ENCODE measurements at places on chromosomes 6 and 20.

DNA sequence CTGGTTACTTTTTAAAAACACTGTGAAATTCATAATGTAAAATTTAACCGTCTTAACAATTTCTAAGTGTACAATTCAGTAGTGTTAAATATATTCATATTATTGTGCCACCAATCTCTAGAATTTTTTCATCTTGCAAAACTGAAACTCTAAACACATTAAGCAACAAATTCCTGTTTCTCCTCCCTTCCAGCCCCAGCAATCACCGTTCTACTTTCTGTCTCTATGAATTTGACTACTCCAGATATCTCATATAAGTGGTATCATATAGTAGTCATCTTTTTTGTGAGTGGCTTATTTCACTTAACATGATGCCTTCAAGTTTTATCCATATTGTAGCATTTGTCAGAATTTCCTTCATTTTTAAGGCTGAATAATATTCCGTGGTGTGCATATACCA lies 44.7 kb downstream of the RSPH3 start:
- DNase-seq: no peak

- DNase-seq: no peak
Measured at GRCh38 chr6:100612094-100612493, 147.4 kb upstream of the SIM1 start.

GRCh38 chr6:46255528-46255927 lies 84.7 kb upstream of the ENPP5 start:
- DNase-seq: no peak

DNA sequence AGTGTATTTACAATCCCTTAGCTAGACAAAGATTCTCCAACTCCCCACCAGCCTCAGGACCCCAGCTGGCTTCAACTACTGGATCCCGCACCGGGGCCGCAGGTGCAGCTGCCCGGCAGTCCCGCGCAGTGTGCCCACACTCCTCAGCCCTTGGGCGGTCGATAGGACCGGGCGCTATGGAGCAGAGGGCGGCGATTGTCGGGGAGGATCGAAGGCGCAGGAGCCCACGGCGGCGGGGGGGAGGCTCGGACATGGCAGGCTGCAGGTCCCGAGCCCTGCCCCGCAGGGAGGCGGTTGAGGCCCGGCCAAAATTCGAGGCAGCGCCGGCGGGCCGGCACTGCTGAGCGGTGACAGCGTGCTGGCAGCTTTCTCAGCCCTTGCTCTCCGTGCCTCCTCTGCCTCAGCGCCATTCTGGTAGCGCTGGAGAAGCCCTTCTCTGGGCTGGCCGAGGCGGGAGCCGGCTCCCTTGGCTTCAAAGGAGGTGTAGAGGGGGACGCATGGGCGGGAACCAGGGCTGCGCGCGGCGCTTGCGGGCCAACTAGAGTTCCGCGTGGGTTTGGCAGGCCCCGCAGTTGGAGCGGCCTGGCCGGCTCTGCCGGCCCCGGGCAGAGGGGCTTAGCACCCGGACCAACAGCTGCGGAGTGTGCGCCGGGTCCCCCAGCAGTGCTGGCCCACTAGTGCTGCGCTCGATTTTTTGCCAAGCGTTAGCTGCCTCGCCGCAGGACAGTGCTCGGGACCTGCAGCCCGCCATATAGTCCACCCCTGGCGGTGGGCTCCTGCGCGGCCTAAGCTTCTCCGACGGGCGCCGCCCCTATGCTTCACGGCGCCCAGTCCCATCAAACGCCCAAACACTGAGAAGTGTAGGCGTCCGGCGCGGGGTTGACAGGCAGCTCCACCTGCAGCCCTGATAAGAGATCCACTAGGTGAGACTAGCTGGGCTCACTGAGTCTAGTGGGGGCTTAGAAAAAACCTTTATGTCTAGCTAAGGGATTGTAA lies 32.4 kb upstream of the KIF13A start:
- DNase-seq: no peak

DNA sequence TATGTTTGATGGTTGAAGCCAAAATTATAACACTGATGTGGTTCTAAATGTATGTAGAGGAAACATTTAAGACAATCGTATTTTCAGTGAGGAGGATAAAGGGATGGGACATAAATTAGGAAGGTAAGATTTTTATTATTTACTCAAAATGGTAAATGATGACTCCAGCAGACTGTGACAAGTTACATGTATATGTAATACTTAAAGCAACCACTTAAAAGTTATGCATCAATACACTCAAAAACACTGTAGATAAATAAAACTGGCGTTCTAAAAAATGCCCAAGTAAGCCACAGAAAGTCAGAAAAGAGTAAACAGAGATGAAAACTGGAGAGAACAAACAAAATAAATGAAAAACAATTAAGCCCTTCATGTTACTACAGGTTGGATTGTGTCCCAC lies 18.7 kb downstream of the HLA-DMB start:
- DNase-seq: no peak

DNA sequence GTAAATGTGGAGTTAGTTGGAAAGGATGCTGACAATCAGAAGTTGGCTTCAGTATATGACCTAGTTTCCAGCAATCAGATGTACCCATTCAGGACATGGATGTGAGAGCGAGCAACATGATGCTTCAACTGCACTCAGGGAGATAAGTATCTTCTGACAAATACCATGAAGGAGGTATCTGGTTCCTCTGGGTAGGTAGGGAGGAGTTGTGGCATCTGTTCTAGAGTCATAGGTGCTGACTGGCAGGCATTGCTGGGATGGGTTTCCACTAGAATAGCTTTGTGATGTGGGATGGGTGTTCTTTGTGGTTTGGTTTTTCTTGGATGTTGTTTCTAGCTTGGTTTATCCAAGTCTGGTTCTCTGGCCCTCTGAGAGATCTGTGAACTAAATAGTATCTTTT lies 3.9 kb upstream of the REV3L start:
- no peak for DNase-seq

DNA sequence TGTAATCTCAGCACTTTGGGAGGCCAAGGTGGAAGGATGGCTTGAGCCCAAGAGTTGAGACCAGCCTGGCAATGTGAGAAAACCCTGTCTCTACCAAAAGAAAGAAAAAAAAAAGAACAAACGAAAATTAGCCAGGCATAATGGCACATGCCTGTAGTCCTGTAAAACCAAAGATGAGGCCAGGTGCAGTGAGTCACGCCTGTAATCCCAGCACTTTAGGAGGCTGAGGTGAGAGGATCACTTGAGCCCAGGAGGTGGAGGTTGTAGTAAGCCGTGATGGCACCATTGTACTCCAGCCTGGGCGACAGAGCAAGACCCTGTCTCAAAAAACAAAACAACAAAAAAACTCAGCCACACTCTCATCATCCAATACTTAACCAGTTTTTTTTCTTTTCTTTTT lies 32.5 kb upstream of the KIF3B start:
- DNase-seq: no peak

GRCh38 chr6:169641461-169642085 lies 60.3 kb downstream of the WDR27 start:
- no peak for DNase-seq

- DNase-seq: no peak
Measured at GRCh38 chr20:53175135-53175780, 203.1 kb downstream of the TSHZ2 start.

DNA sequence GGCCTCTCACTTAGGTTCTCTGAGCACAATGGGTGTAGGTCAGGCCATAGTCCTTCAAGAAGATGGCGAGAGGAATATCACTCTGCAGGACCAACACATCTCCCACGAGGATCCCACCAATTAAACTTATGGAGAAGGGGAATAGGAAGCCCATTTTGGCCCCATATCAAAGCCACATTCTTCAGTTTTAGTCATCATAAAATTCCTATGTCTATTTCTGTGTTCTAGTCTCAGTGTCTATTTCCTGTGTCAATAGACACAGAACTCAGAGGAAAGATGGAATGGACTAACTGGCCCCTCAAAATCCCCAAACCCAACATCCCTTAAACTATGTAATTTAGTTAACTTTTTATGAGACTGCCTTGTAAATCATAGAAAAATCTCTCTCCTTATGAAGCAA lies 216.8 kb downstream of the HACE1 start:
- no peak for DNase-seq

- no peak for DNase-seq
Measured at GRCh38 chr6:104630955-104631354, 228.8 kb downstream of the HACE1 start.

GRCh38 chr6:44439270-44440045 lies 52.0 kb downstream of the CDC5L start:
- DNase-seq: no peak

- DNase-seq: peak; percentile 53
Measured at GRCh38 chr6:43246301-43247113, 3.2 kb downstream of the TTBK1 start.

- no peak for DNase-seq
Measured at GRCh38 chr6:130029163-130029562, 10.8 kb downstream of the L3MBTL3 start.

GRCh38 chr6:33925936-33926335 lies 122.1 kb upstream of the MLN start:
- no peak for DNase-seq

DNA sequence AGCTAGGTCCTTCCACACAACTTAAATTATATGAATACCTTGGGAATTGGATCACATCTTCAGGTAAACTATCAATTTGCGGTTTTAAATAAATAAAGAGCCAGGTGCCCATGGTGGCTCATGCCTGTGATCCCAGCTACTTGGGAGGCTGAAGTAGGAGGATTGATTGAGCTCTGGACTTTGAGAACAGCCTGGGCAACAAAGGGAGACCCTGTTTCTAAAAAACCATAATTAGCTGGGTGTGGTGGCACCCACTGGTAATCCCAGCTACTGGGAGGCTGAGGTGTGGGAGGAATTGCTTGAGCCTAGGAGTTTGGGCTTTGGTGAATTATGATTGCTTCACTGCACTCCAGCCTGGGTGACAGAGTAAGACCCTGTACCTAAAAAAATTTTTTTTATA lies 3.4 kb downstream of the GMNN start:
- no peak for DNase-seq

- no peak for DNase-seq
Measured at GRCh38 chr6:27154696-27155095, 92.8 kb upstream of the PRSS16 start.

DNA sequence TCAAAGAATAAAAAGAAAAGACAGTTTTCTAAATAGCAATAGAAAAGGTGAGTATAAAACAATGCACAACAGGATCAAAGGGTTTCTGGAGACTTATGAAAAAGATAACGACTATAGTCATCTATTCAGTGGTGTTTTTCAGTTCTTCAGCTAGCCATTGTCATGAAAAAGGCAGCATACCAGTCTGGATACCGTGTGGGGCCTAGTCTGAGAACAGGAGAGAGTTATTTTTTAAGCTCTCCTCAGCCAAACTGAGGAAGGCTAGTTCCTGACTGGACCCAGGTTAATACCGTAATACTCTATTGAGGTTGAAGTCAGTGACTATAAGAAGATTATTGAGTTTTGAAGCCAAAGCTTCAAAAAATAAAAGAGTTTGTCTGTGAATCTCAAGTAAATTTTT lies 49.5 kb downstream of the PLN start:
- no peak for DNase-seq

- DNase-seq: no peak
Measured at GRCh38 chr6:2560917-2561698, 189.6 kb downstream of the MYLK4 start.

DNA sequence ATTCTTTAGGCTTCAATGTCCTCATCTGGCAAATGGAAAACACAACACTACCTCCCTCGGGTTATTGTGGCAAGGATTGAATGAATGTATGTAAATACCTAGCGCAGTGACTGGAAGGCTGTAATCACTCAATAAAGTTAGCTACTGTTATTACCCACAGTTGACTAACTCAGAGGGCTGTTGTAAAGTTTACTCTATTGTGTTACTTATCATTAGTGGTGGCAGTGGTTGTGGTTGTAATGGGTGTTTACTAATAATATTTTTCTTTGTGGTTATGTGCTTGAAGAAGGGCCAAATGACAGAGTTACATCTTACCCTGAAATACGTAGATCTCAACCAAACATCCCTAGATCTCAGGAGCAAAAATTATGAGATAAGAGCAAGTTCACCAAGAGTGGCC lies 42.0 kb upstream of the PXDC1 start:
- DNase-seq: no peak

- DNase-seq: no peak
Measured at GRCh38 chr20:31565699-31566318, 39.3 kb upstream of the ID1 start.

DNA sequence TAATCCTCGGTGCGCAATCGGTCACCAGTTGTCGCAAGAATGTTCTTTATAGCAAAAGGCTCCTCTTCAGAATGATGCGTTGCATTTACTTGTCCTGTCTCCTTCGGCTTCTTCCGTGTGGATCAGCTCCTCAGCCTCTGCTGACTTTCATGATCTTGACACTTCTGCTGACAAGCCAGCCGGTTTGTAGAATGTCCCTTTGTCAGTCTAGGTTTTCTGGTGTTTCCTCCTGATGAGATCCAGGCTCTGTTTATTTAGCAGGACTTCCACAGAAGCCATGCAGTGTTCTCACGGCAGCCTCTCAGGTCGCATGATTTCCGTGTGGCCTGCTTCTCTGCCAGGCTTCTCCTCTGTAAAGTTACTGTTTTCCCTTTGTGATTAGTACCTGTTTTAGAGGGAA lies 66.9 kb downstream of the STX11 start:
- DNase-seq: no peak

DNA sequence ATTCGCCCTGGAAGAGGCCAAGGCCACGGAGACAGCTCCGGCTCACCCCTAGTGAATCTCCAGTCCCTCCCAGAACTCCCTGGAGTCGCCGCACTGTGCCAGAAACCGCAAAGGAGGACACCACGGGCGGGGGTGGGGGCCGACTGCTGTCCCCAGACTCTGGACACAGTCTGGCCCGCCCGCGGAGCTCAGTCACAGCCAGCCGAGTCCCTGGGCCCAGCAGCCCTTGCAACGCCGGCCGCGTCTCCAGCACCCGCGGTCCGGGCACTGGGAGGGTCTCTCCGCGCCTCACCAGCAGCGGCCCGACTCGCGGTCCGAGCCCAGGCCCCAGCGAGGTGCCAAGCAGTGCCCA lies 518 bp downstream of the PEX6 start:
- DNase-seq: peak; percentile 22

DNA sequence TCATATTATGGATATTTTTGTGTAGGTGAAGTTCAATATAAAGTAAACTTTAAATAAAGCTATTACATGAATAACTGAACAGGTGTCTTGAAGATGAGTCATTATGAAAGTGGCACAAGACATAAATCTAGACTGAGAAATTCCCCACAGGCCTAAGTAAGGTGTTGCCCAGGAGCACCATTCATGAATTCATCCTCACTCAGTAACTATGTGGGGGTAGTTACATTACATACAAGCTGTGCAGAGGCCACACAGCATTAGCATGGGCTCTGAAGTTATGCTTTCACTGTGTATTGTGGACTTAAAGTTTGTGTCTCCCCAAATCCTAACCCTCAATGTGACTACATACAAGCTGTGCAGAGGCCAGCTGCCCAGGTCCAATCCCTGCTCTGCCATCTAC lies 65.9 kb downstream of the BCAS1 start:
- no peak for DNase-seq

DNA sequence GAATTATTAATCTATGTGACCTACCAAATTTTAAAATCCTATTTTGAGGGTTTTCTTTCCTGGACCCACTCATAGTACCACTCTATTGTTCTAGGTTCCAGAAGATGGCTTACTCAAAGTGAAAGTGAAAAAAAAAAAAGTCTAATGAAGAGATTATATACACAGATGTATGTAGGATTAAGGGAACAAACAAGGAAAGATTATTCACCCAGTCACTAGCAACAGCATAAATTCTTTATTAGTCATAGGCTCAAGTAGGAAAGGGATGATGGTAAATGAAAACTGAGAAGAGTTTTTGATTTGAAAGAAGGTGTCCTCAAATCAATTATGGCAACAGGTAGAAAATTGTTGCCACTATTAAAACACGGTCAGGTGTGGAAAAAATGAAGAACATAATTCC lies 923.7 kb downstream of the TBC1D32 start:
- DNase-seq: no peak

- no peak for DNase-seq
Measured at GRCh38 chr6:152300517-152300916, 336.6 kb downstream of the SYNE1 start.

Data from germinal center (tissue), 1 donor.